PC-9 (cell line): ENCODE measurements at places on chromosomes 3 and 15.

DNA sequence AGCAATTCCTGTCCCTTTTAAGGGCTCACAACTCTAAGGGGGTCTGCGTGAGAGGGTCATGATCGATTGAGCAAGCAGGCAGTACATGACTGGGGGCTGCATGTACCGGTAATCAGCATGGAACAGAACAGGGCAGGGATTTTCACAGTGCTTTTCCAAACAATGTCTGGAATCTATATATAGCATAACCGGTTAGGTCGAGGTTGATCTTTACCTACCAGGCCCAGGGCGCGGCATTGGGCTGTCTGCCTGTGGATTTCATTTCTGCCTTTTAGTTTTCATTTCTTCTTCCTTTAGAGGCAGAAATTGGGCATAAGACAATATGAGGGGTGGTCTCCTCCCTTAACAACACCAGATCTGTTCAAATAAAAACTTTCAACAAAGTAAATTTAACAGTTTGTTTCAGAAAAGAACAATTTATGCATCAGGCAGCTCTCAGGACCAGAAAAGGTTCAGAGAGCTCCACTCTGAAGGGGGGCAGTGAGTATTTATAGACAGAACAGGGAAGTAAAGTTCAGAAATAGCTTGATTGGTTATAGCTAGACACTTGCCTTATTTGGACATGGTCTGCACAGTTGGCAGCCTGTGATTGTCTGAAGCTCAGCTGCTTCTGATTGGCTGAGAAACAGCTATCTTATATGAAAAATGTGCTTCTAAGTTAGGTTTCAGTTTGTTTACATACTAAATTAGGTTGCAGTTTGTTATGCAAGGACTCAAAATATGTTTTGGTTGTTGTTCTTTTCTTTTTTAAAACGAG, 17.2 kb upstream of the B4GALT4 start:
- peak; percentile 53 for DNase-seq

DNA sequence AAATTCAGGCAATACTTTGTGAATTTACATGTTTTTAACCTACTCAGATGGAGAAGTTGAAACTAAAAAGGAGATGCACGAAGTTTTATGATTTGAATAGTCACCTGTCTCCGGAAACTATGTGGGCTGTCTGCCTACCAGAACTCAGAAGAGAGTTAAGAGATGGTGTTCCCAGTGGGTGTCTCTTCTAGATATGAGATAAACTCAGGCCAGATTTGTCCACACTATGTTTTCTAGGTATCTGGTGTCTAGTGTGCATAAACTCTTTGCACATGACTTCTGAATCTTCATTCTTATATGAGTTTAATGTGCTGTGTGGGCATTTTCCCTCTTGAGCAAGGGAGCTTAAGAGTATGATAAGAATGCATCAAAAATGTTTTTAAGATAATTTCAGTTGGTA, 222.8 kb downstream of the FOXP1 start:
- no peak for DNase-seq

DNA sequence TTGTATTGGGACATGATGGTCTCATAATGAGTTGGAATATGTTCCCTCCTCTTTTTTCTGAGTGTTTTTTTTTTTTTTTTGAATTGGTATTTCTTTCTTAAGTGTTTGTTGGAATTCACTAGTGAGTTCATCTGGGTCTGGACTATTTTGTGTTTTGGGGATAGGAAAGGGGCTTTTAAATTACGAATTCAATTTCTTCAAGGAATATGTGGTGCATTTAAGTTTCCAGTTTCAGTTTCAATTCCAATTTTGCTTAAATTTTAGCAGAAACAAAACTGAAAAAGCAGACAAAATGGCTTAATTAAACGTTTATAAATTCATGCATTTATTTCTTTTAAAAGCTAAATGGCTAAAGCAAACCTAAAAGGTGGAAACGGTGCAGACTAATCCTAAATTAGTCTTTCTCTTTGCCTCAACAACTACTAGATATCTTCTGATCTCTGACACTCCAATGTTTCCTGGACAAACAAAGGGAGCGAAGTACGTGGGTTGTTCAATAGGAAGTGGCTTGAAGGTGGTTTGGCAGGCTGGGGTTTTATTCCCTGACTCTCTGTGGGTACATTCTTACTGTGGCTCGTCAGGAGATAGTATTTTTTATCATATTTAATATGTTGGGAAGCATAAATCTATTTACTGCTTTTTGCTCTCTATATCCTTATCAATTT, 50.0 kb upstream of the CORO2B start:
- DNase-seq: peak; percentile 12

- DNase-seq: peak; percentile 40
These were observed 42.8 kb downstream of the NKIRAS1 start for GRCh38 chr3:23873941-23874340.

- DNase-seq: no peak
These were observed 113.2 kb downstream of the PTPRG start for GRCh38 chr3:61674596-61674995.

DNA sequence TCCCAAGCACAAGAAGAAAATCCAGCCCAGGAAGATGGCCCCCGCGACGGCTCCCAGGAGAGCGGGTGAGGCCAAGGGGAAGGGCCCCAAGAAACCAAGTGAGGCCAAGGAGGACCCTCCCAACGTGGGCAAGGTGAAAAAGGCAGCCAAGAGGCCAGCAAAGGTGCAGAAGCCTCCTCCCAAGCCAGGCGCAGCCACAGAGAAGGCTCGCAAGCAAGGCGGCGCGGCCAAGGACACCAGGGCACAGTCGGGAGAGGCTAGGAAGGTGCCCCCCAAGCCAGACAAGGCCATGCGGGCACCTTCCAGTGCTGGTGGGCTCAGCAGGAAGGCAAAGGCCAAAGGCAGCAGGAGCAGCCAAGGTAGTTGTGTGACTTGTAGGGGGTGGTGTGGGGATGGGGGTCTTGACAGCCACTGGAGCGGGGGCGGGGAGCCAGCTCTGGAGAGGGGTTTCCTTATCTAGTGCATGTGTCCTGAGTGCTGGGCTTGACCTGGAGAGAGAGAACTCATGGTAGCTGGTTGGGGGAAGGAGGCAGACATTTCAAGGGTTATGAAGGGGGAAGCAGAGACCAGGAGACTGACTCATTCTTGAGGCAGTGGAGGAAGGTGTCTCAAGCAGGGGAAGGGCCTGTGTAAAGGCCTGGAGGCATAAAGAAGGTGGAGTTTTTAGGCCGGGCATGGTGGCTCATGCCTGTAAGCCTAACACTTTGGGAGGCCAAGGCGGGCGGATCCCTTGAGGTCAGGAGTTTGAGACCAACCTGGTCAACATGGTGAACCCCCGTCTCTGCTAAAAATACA, 6.2 kb downstream of the H1-8 start:
- peak; percentile 85 for DNase-seq

DNA sequence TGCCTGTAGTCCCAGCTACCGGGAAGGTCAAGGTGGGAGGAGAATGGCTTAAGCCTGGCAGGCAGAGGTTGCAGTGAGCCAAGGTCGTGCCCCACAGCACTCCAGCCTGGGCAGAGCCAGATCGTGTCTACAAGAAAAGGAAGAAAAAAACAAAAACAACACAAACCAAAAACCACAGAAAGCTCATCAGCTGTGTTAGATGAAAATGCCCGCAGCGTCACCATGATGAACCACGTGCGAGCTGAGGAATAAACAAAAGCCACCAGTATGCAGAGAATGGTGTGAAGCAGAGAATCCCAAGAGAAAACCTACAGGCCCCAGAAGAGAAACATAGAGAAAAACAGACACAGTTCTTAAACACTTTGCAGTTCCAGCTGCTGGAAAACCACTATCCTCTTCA, 19.7 kb upstream of the TM4SF19 start:
- no peak for DNase-seq

GRCh38 chr15:50138391-50138790, 19.4 kb upstream of the ATP8B4 start:
- DNase-seq: no peak

DNA sequence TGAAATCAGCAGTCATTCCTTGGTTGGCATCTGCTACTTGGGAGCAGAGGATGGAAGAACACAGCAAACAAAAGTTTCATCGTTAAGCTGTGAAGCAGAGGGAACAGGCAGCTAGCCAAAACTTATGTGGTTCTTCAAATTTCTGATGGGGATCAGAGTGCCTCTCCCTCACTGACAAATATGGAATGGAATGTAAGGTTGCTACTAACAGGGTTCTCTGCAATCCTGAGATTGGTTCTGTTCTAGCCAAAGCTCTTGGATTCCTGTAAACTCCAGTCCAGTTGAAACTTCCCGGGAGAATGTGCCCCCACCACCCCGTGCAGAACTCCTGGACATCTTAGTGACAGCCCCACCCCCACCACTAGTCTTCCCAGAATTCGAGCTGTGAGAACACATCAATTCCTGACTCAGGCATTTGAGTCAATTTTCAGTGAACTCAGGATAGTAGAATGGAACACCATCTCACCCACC, 55.9 kb upstream of the PHLDB2 start:
- peak; percentile 89 for DNase-seq

DNA sequence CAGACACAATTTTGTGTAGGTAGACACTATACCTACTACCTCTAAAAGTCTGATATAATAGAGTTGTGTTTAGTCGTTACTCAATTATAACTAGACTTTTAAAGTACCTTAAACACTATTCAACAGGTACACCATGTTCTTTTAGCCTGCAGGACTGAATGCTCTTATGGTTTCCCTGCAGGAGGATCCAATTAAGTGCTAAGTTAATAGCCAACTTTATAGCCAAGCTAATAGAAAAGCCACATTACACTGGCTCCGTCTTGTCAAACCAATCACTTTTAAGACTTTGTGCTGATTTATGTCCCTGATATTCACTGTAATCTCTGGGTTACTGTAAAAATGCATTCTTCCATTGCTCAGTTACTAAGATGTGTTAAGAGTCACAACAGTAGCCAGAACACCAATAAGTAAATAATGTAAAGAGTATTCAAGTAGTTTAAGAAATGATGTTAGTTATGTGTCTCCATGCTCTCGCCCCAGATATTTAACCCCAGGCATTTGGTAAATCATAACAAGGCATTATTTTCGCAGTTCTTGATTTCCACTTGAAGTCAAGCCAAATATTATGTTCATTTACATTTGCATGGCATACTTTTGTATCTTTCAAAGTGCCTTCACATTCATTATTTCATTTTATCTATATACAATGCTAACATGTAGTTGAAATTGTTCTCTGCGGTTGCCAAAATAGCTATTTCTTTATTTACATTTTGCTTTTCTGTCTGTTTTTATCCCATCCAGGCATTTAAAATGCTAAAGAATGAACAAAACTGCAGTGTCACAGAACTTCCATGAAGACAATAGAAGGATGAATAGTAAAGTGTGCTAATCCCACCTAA, 42.7 kb upstream of the AP4E1 start:
- no peak for DNase-seq

DNA sequence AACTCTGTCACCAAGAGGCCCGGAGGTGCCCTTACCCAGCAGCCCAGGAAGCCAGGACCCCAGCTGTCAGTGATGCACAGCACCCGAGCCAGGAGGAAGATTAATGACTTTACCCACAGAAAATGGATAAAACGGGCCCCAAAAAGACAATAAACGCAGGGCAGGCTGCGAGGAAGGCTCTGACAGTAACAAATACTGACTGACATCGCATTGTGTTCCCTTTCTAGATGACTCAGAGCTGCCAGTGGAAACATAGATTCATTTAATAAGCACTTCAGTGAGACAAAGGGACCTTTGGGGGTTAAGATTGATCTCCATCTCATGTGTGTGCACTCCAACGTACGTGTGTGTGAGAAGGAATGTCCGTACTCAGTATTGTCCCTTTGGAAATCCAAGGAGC, 225.3 kb upstream of the PPP2R3A start:
- no peak for DNase-seq

GRCh38 chr3:161796780-161797179, 300.2 kb downstream of the OTOL1 start:
- DNase-seq: no peak

DNA sequence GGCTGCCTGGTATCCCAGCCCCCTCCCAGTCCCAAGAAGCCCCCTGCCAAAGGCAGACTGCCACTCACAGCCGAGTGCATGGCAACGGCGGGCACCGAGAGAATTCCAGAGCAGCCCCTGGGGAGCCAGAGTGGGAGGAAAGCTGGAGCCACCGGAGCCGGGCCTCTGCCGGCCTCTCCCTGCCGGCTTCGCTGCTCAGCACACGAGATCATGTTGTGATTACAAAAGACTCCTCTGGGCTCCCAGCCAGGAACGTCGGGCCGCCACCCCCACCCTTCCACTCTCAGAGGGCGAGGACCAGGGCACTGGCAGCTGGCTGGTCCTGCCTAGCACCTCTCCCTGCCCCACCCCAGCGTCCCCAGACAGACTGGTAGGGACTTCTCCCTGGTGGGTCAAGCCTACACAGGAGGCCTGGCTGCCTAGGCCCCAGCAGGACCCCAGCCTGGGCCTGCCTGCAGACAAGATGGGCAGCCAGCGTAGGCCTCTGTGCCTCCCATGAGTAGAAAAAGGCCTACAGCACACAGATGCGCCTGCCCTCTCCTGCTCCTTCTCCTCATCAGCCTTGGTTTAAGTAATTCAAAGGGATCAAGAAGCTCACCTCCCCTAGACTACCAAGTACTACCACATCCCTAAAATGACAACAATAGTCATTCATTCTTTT, at the start of gene CCDC9B:
CCDC9B (minus strand) TSS at position 200 of the 661 bp plus-strand sequence; CDS start at position 80, 120 bp downstream.
- DNase-seq: peak; percentile 95

DNA sequence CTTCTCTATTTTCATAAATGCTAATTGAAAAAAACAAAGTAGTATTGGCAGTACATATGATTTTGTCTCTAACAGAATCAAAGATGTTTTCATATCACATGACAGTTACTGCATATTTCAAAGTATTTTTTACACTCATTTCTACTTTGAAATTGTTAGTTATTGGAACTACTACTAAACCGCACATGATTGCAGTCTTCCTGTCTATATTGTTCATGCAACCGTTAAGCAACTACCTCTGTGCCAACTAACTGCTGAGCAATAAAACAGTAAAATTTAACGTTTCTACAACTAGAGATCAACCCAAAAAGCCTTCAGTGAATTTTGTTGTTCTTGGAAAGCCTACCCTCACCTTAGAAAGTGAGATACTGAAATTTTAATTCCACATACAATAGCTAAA, 64.2 kb downstream of the DMXL2 start:
- DNase-seq: no peak

DNA sequence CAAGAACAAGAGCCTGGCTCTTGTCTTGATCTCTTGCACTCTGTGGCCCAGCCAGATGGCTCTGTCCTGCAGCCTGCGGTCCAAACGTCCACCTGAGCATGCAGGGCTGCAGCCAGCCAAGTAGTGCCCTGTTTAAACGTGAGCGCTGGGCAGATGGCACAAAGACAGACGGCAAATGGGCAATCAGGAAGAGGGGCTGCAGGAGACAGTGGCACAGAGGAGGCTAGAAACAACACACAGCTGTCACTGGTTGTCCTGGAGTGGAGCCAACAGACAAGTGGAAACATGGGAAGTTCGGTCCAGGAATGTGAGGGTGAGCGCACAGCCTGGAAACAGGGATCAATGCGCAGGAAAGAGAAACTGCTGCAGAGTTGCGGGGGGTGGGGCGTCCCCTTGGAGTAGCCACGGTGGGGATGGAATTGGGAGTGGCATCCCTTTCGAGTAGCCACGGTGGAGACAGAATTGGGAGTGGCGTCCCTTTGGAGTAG, 10.7 kb upstream of the ZXDC start:
- DNase-seq: no peak

DNA sequence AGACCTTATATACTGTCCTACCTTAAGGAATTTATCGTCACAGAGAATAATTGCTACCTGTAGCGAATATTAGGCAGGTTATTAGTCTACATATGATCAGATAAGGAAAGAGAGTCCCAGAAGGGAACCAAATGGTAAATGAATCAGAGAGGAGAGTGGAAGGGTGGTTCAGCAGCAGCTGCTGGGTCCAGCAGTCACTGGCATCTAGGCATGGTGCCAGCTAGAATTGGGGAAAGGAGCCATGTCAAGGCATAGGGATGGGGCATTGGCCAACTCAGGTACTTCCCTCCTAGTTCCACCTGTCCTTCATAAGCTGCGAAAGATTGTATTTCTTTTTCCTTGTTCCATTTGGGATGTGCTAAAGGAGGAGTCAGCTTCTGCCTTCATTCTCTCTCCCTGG, 23.4 kb downstream of the HACD3 start:
- DNase-seq: no peak
